ENCODE measurements at places on chromosomes 1 and 21. TPM values are rescaled to one million over a fixed set of nuclear protein-coding genes. Genes with fewer than 3 reads are reported as not detected.

DNA sequence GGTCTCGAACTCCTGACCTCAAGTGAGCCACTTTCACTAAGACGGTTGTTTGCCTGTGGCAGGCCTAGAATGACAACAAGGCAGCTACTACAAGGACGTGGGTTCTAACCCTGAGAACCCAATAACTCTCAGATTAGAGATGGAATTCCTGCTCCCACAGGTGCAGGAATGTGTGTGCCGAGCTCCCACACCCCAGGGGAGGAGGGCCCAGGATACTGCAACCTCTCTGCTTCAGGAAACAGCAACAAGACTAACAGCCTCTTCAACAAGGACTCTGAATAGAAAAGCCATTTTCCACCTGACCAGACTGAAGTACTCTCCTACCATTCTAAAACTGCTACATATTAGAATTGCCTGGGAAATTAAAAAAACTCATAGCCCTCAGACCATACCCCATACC, 4.9 kb downstream of the LSM10 start:
- no peak for DNase-seq

The S100A14 gene
- 6.3 TPM for total RNA-seq

The RBP7 gene
- total RNA-seq: 39.3 TPM

DNA sequence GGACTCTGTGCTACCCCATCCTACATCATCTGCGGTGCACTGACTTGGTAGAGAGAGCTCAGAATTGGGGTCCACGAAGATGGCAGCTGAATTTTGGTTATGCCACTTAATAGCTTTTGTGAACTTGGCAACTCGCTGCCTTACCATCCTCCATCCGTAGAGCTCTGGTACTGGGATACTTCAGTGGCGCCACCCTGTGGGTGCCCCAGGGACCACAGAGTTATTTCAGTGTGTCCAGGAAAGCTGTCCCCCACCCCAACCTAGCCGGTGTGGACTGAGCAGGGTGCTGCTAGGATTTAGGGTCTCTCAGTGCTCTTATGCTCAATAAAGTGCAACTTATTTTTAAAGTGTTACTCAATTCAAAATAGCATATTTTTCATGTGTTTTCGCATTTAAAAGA, 9.0 kb upstream of the USF1 start:
- DNase-seq: no peak

The RAB25 gene
- total RNA-seq: not detected
